ENCODE measurements at places on chromosomes 5 and 9.

GRCh38 chr5:9370256-9370655 lies 175.6 kb downstream of the SEMA5A start:
- DNase-seq = no peak

- DNase-seq = no peak
Measured at GRCh38 chr9:72363908-72364678, 915 bp downstream of the ZFAND5 start.

DNA sequence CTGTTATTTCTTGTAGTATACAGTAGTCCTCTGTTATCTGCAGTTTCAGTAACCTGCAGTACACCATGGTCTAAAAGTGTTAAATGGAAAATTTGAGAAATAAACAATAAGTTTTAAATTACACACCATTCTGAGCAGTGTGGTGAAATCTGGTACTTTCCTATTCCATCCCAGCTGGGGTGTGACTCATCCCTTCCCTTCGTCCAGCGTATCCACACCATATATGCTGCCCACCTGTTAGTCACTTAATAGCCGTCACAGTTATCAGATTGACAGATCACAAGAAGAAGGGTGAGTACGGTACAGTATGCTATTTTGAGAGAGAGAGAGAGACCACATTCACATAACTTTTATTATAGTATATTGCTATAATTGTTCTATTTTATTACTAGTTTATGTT lies 28.9 kb downstream of the FAM151B start:
- no peak for DNase-seq

DNA sequence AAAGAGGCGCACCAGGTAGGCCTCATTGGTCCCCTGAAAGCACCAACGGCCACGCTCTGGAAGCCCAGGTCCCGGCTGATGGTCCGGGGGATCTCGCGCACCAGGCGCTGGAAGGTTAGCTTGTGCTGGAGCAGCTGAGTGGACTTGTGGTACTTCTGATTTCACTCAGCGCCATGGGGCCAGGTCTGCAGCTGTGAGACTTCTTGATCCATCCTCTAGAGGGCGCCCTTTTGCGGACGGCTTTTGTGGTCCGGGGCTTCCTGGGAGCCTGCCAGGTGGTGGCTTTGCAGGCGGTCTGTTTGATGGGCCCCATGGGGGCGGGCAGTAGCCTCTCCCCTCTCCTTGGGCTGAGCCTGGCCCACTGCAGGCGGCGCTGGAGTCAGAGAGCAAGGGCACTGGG lies 10.4 kb downstream of the TAF11L12 start:
- DNase-seq = no peak

DNA sequence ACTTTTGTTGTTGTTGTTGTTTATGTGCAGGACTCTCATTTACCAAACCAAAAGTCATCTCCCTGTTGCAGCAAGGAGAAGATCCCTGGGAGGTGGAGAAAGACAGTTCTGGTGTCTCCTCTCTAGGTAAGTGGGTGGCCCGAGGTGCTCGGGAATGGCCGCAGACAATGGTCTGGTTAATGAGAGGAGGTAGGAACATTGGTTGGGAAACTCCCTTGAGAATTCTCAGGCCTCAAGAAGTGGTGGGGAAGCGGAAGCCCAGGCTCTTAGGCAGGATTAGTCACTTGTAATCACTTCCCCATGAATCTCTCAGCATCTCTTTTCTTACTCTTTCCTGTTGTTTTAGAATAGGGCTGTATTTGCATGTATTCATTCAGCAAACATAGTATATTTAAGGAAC lies 7.2 kb downstream of the ZNF354B start:
- no peak for DNase-seq

Data from NCI-H187 (cell line).